ENCODE measurements at places on chromosomes 5 and 9. TPM values are rescaled to one million over a fixed set of nuclear protein-coding genes. Genes with fewer than 3 reads are reported as not detected.

GRCh38 chr9:86721843-86722705 is 225.2 kb downstream of the GAS1 start:
- DNase-seq: peak; percentile 99

GRCh38 chr5:1038417-1039209 is 30.0 kb downstream of the NKD2 start:
- no peak for DNase-seq

DNA sequence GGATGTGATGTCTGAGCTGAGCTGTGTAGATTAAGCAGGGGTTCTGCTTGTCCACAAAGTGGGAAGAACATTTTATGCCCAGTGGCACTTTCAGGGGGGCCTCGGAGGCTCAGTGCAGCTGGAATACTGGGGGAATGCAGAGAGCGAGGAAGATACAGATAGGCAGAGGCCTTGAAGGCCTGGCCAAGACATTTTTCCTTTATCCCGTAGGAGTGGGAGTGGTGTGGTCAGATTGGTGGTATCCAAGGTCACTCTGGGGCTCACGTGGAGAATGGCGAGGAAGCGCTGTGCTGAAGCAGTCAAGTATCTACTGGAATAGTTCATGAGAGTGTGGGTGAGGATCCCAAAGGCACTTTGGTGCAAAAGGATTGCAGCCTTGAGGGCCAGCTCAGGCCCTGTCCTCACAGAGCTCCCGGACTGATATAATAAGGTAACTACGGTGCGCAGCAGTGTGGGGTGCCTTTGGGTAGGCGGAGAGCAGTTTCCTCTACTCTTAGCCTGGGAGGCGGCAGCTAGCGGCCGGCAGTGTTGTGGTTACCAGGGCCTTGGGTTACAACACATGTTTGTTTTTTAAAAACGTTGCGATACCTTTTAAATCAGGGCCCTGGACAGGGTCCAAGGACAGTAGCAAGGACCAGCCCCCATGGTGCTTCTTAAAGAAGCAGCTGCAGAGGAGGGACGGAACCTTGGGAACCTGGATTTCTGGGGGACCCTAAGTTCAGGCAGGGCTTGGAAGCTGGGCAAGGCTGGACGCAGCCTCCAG is 10.8 kb upstream of the CCDC69 start:
- DNase-seq: peak; percentile 81

GRCh38 chr5:61306531-61307131 is 25.4 kb upstream of the ZSWIM6 start:
- no peak for DNase-seq

DNA sequence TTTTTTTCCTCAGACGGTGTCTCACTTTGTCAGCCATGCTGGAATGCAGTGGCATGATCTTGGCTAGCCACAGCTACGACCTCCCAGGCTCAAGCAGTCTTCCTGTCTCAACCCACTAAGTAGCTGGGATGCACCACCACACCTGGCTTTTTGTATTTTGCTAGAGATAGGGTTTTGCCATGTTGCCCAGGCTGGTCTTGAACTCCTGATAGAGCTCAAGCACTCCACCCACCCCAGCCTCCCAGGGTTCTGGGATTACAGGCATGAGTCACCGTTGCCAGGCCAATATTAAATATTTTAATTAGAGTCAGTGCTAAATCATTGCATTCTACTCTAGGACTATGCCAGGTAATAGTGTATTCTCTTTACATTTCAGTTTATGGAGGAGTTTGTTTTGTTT is 41.5 kb downstream of the UBE2R2 start:
- no peak for DNase-seq

GRCh38 chr5:90528601-90529193 is 687 bp downstream of the LYSMD3 start:
- DNase-seq: peak; percentile 67

Gene TMEM232
- 0.78 TPM for polyA plus RNA-seq

Gene GAS1
- polyA plus RNA-seq: 123 TPM

Gene FAM163B
- polyA plus RNA-seq: not detected

Data from muscle of leg (tissue), 16 donors.